Mesothelial cell of epicardium (in vitro differentiated cells): ENCODE measurements at places on chromosomes 2 and 18.

GRCh38 chr18:48600456-48601090 lies 61.7 kb downstream of the CTIF start:
- DNase-seq, result no peak

GRCh38 chr18:30775629-30776028 lies 266.9 kb downstream of the DSC3 start:
- DNase-seq, result no peak

GRCh38 chr2:241884951-241885290 lies 15.4 kb downstream of the RTP5 start:
- DNase-seq, result no peak

GRCh38 chr2:240411261-240412160 lies 24.0 kb upstream of the GPC1 start:
- DNase-seq, result no peak

DNA sequence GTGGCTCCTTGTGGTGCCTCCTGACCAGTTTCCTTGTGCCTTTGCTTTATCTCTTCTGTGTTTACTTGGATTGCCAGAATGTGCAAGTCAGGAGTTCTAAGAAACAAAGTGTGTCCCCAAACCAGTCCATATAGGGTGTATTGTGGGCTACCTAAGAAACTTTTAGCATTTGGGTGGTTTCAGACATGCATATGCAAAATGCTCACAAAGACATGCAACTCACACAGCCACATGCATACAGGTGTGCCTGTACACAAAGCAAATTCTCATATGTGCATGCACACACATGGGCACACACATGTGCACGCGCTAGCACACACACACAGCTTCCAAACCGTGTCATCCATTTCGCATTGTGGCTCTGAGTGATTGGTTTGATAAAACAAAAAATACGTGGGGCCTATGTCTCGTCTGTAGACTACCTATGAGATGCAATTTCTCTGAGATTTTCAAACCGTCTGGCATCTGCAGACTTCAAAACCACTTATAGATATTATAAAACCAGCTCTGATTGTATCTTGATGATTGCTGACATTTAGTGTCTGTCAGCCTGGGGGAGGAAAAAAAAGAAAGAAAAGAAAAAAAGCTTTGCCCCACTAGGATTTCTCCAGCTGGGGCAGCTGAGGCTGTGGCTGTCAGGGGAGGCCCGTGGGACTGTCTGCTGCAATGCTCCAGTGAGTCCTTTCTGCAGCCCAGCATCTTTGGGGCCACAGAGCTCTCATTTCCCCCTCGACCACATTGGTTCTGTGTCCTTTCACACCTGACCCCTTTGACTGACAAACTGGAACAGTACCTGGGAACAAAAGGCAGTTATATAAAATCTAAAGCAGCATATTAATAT lies 556.1 kb downstream of the CMPK2 start:
- DNase-seq, result no peak

DNA sequence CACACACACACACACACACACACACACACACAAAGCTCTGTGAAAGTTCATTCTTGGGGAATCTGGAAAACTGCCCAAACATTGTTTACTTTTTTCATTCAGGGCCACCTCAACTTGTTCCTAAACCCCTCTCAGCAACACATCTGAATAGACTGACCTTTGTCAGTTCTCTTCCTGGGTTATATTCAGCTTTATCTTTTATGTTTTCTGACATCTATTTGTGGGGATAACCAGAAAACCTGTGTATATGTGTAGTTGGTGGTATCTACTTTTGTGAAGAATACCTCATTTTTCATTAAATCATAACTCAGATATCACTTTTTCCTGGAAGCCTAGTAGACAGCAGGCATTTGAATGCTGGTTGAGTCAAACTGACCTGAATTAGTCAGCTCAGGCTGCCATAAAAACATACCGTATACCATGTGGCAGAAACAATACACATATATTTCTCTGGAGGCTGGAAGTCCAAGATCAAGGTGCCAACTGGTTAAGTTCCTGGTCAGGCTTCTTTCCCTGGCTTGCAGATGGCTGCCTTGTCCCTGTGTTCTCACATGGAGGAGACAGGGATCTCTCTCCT lies 11.0 kb upstream of the RNF144A start:
- no peak for DNase-seq
